ENCODE measurements at places on chromosomes 13 and 19. TPM values are rescaled to one million over a fixed set of nuclear protein-coding genes. Genes with fewer than 3 reads are reported as not detected.

DNA sequence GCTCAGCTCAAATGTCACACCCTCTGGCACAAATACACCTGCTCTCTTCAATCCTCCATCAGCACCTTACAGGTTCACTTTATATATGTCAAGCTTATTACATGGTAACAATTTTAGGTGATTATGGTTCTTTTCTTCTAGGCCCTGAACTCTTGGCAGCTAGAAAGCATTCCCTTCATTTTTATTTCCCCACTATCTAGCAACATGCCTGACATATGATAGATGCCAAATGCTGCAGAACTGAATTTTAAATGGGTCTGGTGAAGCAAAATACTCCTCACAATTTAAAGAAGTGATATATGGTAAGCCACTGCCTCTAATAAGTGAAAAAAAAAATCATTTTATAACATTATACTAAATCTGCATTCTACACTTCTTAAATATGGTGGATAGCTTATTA lies 95.2 kb downstream of the USP12 start:
- no peak for DNase-seq
- no peaks in the 10 kb centered on the region for H3K27me3 ChIP-seq
- H3K36me3 ChIP-seq, result peaks cover 24% of the 10 kb centered on the region
- H3K4me1 ChIP-seq, result no peaks in the 10 kb centered on the region
- no peak overlapping the region for H3K27ac ChIP-seq

- no peak overlapping the region for H3K27ac ChIP-seq
- H3K36me3 ChIP-seq, result no peaks in the 10 kb centered on the region
- peaks cover 5% of the 10 kb centered on the region for H3K27me3 ChIP-seq
- H3K4me3 ChIP-seq, result no peak overlapping the region
- H3K4me1 ChIP-seq, result no peaks in the 10 kb centered on the region
- no peak for DNase-seq
These were observed 170.5 kb downstream of the SHISA2 start for GRCh38 chr13:25881136-25881926.

GRCh38 chr19:4633140-4633967 lies 6.0 kb upstream of the TNFAIP8L1 start:
- H3K36me3 ChIP-seq, result no peaks in the 10 kb centered on the region
- no peak for DNase-seq
- H3K27me3 ChIP-seq, result peaks cover 2% of the 10 kb centered on the region
- peaks cover 22% of the 10 kb centered on the region for H3K4me1 ChIP-seq
- H3K27ac ChIP-seq, result no peak overlapping the region

ZNF99 gene
- not detected for total RNA-seq
